ENCODE measurements at places on chromosomes 11 and 22. TPM values are rescaled to one million over a fixed set of nuclear protein-coding genes. Genes with fewer than 3 reads are reported as not detected.

The TEAD1 gene
- 102 TPM for polyA plus RNA-seq

The LARGE1 gene
- 7.7 TPM for polyA plus RNA-seq

GRCh38 chr11:96084610-96085318 lies 160.9 kb upstream of the MTMR2 start:
- DNase-seq: no peak

- DNase-seq: no peak
Measured at GRCh38 chr11:22633354-22633902, 7.8 kb upstream of the FANCF start.

DNA sequence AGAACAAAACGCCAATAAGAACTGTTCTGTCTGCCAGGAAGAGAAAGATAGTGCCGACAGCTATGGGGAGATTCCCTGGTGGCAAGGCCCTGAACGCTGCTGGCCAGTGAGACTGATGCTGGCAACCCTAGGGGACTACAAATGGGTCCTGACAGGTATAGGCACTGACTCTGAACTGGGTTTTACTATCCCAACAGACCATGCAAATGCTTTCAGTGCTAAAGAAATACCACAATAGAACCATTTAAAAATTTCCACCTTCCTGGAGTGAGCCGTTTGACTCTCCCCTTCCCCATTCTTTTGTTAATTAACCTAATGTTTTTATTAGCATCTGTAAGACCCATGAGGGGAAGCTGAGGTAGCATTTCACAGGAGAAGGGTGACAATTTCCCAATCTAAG lies 25.7 kb downstream of the USP28 start:
- DNase-seq: no peak

- DNase-seq: no peak
Measured at GRCh38 chr11:93464927-93465540, 78.2 kb downstream of the SMCO4 start.

DNA sequence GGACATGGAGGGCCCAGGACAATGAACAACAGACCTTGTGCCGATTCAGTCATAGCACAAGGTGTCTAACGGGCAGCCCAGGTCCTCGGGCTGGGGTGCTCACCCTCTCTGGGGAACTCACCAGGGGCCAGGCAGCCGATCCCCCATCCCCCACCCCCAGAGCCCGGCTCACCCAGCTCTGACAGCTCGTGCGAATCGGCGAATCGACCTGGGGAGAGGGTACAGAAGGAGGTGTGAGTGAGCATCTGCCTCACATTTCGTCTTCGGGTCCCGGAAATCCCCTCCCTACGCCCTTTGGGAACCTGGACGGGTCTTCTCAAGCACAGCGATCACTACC lies 423 bp downstream of the PEX16 start:
- DNase-seq: no peak
